Stimulated activated CD8-positive, alpha-beta memory T cell treated with anti-CD3 and anti-CD28 coated beads, Interleukin-2, amount 100 ng/mL, for 1 hour (primary cell): ENCODE measurements at places on chromosomes 2 and 18.

DNA sequence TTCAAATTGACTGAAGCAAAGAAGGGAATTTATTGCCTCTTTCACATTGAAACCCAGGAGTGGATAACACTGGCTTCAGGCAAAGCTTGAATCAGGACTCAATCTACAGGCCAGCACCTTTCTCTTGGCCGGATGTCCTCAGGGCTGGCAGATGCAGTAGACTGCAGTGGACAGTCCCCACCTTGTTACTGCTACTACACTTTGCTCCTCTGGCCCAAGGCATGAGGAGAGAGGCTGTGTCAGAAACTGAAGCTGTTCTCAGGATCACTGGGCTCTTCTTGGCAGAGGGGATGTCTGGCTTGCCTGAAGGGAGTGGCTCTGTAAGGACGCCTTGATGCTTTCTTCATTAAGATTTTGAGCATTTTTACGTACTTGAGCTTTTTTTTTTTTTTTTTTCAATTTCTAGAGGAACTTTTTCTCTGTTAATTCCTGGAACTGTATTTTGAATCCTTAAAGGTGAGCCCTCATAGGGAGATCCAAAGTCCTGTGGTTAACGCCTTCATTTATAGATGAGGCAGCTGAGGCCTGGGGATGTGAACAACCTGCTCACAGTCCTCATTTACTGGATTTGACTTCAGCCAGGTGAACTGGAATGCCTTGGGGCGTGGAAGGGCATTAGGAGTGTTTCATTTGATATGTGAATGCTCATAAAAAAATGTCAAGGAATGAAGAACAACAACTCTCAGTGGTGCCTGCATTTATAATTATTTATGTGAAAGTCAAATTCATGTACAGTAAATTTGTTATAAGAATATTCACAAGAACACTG lies 36.6 kb downstream of the CASP10 start:
- DNase-seq, result no peak

DNA sequence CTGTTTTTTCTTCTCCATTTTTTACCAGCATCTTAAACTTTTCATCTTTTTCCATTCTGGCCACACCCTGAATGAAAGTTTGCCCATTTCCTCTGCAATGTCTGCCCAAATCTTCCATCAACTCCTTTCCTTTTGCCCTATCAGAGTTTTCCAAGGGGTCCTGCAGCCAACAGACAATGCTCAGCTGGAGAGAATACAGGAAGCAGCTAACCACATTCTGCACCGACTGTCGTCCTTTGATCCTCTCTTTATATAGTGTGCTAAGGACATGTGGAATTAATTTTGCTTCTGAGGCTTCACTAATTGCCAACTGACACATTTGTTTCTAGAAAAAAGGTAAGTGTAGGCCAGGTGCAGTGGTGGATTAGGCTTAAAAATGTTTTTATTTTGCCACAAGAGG lies 50.5 kb upstream of the DLX2 start:
- no peak for DNase-seq

DNA sequence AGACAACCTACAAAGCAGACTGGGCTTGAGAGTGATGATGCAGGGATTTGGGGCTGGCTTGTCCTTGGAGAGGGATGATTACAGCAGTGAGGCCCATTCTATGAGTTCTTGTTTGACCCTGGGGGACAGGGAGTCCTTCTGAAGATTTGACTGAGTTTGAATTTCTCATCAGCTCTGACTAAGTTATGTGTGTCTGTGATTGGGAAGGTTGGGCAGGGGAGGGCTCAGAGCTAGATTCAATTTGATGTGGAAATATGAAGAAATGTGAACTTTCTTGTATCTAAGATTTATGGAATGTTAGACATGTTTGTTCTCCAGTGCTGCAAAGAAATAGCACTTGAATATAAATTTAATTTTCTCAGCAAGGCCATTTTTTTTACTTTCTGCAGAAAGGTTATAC lies 19.9 kb upstream of the IL1R2 start:
- DNase-seq, result no peak

DNA sequence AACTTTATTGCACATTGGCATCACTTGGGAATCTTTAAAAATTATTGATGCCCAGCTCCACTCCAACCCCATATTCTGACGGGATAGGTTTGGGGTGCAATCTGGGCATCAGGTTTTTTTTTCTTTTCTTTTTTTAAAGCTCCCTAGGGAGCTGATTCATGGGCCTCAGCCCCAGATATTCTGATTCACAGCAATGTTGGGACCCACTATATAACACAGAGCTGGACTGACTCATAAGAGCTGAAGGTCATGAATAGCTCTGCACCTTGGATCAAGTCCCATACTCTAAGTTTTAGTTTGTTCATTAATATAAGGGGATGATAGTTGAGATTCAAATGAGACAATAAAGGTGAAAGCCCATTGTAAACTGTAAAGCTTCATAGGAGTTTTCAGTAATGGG lies 191.1 kb upstream of the REV1 start:
- DNase-seq, result no peak

- DNase-seq, result no peak
Observed at GRCh38 chr18:14089781-14090180, 42.5 kb downstream of the ZNF519 start.

GRCh38 chr2:180730976-180731375 lies 249.4 kb upstream of the UBE2E3 start:
- DNase-seq, result no peak

- DNase-seq, result no peak
Observed at GRCh38 chr2:35986871-35987270, 368.7 kb upstream of the CRIM1 start.

- peak; percentile 35 for DNase-seq
Observed at GRCh38 chr2:46351750-46352138, 54.5 kb downstream of the EPAS1 start.

- DNase-seq, result no peak
Observed at GRCh38 chr2:74374509-74375205, 5.5 kb downstream of the DCTN1 start.

GRCh38 chr2:108536133-108536780 lies 2.0 kb downstream of the LIMS1 start:
- no peak for DNase-seq

GRCh38 chr18:52046842-52047241 lies 293.2 kb upstream of the DCC start:
- no peak for DNase-seq

GRCh38 chr2:201458381-201458780 lies 6.8 kb downstream of the STRADB start:
- DNase-seq, result no peak

- no peak for DNase-seq
Observed at GRCh38 chr2:173218326-173219056, 136.2 kb upstream of the CDCA7 start.

- DNase-seq, result no peak
Observed at GRCh38 chr2:182952741-182953450, 85.4 kb downstream of the NCKAP1 start.

- DNase-seq, result no peak
Observed at GRCh38 chr2:45691171-45691999, 39.9 kb downstream of the PRKCE start.

GRCh38 chr2:212863185-212863588 lies 288.2 kb downstream of the IKZF2 start:
- DNase-seq, result no peak

DNA sequence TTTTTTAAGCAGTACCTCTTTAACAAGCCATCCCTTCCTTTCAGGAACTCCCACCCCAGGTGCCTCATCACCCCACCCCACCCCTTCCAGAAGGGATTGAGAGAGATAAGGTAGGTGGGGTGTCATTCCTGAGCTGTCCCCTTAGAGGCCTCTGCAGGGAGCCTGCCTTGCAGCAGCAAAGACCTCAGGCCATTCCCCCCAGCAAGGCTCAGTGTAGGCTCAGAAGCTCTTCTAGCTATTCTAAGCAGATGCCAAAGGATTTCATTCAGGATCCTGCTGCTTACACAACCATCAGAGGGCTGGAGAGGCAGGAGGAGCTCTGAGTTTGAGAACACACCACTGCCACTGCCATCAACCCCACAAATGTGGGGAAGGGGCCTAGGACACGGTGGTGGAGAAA lies 5.8 kb upstream of the FIGLA start:
- no peak for DNase-seq

DNA sequence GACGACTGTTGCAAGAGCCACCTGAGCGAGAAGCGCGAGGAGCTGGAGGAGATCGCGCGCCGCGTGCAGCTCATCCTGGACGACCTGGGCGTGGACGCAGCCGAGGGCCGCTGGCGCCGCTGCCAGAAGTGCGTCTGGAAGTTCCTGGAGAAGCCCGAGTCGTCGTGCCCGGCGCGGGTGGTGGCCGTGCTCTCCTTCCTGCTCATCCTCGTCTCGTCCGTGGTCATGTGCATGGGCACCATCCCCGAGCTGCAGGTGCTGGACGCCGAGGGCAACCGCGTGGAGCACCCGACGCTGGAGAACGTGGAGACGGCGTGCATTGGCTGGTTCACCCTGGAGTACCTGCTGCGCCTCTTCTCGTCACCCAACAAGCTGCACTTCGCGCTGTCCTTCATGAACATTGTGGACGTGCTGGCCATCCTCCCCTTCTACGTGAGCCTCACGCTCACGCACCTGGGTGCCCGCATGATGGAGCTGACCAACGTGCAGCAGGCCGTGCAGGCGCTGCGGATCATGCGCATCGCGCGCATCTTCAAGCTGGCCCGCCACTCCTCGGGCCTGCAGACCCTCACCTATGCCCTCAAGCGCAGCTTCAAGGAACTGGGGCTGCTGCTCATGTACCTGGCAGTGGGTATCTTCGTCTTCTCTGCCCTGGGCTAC lies 1.2 kb downstream of the KCNF1 start:
- no peak for DNase-seq

- DNase-seq, result no peak
Observed at GRCh38 chr2:28166956-28167355, 225.7 kb upstream of the FOSL2 start.

DNA sequence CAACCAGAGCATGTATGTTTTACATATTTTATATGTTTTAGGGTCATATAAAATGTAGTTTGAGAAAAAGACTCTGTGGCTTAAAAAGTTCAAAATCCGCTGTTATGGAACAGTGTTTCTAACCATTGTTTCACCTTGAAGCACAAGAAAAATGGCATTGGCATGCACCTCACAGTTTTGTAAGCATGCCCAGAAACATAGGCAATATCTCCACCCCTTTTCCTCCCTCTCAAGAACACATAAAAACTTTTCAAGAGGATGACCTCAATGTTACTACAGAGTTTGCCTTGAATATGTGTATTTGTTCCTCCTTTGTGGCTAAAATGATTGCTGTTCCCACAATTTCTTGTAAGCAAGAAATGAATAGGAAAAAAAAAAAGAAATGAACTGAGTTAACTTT lies 29.3 kb upstream of the SLC40A1 start:
- DNase-seq, result no peak

DNA sequence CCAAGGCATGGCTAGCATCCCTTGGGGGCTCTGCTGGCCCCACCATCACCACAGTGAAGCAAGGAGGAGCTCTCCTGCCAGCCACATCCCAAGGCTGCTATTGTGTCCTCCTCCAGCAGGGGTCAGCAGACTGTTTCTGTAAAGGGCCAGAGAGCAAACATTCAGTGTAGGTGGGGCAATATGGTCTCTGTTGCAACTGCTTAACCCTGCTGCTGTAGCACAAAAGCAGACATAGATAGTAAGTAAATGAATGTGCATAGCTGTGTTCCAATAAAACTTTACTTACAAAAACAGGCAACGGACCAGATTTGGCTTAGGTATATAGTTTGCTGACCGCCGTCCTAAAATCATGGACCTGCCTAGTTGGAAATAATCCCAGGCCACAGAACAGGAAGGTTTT lies 36.4 kb upstream of the ZBTB7C start:
- peak; percentile 44 for DNase-seq

DNA sequence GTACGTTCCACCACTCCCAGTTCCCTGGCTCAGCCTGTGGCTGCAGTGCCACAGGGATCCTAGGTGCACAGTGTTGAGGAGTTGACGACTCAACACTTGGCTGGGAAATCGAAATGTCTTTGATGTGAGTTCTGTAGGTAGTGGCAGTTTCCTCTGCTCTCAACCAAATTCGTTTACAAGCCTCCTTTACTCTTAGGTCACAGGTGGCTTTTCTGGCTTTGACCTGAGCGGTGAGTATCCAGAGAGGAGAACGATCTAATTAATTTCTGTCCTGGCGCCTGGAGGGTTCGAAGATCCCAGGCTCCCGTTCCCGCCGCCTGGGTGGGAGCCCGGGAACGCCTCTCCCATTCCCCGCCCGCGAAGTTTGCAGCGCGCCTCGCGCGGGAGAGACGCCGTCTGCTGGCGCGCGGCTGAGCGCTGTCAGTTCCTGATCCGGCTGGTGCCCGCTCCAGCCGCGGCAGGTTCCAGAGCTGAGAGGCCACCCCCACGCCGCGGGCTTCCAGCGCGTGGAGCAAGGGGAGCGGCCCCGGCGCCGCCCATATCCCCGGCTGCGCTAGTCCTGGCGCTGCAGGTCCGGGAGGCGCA lies at the start of gene LAMA3:
Gene LAMA3, plus strand, starts transcription at position 423 of the 585 bp plus-strand sequence. CDS start 231 bp downstream, outside the sequence.
- no peak for DNase-seq

DNA sequence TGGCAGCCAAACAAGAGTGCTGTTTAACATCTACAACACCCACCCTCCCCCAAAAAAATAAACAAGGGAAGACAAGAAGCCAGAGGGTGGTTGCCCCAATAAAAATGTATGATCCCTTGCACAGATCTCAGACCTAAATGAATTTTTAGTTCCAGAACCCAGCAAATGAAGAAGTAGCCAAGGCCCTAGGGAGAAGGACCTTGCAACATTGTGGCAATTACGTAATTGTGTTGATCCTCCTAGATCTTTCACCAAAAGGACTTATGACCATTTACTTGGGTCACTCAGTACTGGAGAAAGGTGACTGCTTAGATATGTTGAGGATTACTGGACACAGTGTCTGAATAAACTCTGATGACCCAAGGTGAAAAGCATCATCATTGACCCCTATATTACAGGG lies 1393.8 kb downstream of the LRP1B start:
- no peak for DNase-seq

DNA sequence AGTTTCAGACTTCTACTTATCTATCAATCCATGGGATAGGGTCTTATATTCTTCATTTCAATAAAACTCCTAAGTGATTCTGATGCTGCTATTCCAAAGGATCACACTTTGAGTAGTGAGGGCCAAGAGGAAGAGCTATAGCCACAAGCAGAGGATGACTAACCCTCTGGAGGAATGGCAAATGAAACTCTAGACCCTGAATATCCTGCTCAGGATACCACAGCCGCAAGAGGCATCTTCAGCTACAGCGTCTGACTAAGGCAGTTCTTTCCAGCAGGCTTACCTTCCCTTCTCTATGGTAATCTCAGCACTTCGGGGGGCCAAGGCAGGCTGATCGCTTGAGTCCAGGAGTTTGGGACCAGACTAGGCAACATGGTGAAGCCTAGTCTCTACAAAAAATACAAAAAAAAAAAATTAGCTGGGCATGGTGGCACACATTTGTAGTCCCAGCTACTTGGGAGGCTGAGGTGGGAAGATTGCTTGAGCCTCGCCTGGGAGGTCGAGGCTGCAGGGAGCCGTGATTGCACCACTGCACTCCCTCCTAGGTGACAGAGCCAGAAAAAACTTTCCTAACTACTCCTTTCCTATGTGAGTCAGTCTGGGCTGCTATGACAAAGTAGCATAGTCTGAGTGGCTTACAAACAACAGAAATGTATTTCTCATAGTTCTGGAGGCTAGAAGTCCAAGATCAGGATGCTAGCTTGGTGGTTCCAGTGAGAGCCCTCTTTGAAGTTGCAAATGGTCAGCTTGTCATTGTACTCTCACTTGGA lies 371.9 kb downstream of the IRS1 start:
- DNase-seq, result no peak
